Testis (tissue), 5 donors: ENCODE measurements at places on chromosomes 2 and 18. TPM values are rescaled to one million over a fixed set of nuclear protein-coding genes. Genes with fewer than 3 reads are reported as not detected.

The DCDC2C gene
- total RNA-seq = 10.6 TPM

The PRSS56 gene
- total RNA-seq = 1.2 TPM

The NT5C1B gene
- total RNA-seq = 18.0 TPM

DNA sequence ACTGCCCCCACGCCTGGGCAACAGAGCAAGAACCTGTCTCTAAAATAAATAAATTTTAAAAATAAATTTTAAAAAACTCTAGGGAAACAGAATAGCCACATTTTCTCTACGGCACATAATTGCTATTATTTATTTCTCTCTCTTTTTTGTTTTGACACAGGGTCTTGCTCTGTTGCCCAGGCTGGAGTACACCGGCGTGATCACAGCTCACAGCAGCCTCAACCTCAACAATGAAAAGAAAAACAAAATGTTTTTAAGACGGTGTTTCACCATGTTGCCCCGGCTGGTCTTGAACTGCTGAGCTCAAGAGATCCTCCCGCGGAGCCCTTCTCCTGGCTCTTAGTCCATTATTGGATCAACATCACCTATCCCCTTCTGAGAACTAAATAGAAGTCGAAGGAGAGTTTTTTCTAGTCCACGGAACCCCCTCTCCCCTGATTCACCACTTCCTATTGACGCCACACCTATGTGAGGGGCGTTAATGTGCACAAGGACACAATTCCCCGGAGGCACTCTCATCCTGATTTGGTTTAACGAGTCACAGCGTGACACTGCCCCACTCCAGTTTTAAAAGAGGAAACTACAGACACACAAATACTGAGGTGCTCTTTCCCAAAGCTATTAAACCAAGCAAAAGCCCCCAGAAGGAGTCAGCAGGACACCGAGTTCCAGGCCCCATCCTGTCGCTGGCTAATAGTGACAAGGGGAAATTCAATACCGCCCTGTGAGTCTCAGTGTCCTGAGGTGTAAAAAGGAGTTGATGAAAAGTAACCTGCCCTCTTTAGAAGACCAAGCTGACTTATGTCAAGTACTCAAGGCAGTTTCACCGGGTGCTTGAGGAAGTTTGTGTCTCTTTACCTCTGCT is 1.1 kb downstream of the NPC1 start:
- no peak for DNase-seq

The FZD7 gene
- 9.1 TPM for total RNA-seq

GRCh38 chr2:39380525-39381150 is 56.4 kb downstream of the MAP4K3 start:
- no peak for DNase-seq

- DNase-seq = no peak
Measured at GRCh38 chr18:1593091-1593490, 688.4 kb downstream of the ADCYAP1 start.

GRCh38 chr2:219466816-219467735 is 31.6 kb upstream of the GMPPA start:
- DNase-seq = no peak

- DNase-seq = no peak
Measured at GRCh38 chr2:28074137-28074536, 183.6 kb downstream of the BABAM2 start.

DNA sequence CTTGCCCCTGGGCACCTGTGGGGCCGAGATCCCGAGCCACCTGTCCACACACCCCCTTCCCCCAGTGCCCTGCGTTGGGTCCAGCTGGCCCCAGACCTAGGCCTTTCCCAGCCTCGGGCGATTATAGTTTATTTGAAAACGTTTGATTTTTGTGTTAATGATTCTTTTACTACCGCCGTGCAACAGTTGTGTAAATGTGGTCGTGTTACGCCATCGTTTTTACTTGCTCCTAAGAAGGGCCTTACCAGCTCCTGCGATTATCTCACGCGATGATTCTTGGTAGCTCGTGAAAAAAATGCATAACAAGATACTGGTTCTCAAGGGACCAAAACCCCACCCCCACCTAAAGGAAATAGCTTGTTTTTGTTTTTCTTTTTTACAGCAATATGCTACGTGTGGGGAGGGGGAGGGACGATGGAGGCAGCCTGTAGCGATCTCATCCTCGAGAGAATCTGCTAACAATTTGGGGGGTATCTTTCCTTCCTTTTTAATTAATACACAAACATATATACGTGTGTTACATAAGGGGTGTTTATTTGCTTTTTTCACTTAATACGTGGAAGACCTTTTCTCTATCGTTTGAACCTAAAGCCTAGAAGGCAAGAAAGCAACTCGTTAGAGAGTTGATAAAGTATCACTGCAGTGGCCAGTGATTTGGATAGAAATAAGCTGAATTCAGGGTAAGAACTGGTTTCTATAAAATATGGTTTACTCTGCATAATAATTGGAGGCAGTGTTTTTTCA is 1.0 kb downstream of the ZDBF2 start:
- DNase-seq = no peak
